ENCODE measurements at places on chromosomes 3 and 15.

- no peak for DNase-seq
These were observed 21.7 kb downstream of the LEKR1 start for GRCh38 chr3:156847752-156848448.

- peak; percentile 10 for DNase-seq
These were observed 5.1 kb downstream of the LSAMP start for GRCh38 chr3:116440196-116440595.

- DNase-seq: no peak
These were observed 57.4 kb upstream of the ICE2 start for GRCh38 chr15:60536314-60536713.

DNA sequence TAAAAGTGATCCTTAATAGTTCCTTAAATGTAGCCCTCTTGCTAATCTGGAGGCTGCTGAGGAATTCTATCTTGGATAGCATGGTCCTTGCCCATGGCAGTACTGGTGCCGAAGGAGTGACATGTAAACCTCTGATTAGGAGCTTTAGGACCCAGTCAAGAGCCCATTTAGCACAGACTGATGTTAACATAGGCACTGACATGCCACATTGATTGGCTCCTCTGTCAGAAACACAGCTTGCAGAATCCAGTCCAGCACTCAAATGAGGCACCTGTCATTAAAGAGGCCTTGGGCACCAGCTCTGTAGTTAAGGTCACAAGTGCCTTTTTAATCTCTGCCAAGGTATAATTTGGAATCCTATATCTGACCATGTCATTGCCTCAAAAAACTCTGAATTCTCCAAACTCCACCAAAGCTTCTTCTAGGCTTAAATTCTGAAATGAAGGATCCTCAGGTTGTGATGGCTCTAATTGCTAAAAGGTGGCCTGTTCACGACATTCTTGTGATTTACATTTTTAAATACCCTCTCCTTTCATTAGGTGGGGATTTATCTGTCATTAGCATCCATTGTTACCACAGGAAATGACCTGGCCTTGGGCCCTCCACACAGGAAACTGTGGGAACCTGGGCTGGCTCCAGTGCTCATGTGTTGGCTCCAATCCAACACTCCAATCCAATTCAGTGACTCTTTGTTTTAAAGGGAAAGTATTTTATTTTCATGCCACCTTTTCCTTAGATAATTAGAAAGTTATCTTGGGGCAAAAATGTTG, 57.3 kb upstream of the RNF7 start:
- peak; percentile 46 for DNase-seq

DNA sequence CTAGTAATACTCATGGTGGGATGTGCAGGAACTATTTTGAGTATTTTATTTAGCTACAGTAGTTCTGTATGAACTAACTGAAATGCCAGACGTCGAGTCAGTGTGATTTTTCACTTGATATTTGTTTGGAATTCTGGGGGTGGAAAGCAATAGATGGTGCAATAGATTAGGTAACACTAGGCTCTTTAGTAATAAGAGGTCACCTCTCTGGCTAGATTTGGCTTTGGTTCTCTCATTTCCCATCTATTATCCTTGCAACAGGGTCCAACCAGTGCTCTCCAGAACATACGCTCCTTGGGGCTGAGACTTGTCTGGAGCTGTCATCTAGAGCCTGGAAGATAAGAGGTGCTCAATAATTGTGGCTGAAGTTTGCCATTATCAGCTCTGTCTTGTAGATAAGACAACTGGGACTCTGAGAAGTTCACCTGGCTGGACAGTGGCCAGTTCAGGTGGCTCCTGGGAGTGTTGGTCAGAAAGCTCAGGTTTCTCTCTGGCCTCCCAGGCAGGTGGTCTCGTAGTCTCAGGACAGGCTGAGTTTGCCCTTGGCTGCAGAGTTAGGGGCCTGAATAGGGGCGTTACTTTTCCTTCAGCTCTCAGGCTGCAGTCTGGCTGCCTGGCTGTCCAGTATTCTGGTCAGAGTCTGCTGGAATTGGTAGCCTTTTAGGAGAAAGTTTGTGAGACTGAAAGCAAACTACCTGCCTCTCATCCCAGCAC, 277.5 kb upstream of the RGMA start:
- no peak for DNase-seq

DNA sequence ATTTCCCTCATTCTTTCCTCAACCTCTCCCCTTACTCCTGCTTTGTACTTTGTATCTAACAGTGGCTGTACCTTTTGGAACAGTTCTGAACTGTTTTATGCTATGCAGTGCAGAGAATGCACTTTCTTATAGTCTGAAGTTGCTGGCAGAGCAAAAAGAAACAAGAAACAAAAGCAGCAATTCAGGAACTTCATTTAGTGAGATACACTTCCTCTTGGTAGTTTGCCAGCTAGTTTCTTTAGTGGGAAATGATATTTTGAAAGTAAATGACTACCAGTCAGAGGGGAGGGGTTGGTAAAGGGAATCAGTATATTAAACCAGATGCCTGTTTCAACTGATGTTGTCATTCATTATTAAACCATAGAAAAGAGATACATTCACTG, 55.0 kb upstream of the CHD2 start:
- no peak for DNase-seq

- DNase-seq: no peak
These were observed 6.0 kb downstream of the PRC1 start for GRCh38 chr15:90988296-90988695.

GRCh38 chr3:11591391-11592282, 52.1 kb downstream of the VGLL4 start:
- peak; percentile 40 for DNase-seq

GRCh38 chr3:116663161-116664110, 46.1 kb upstream of the TUSC7 start:
- DNase-seq: no peak

- DNase-seq: no peak
These were observed 19.2 kb upstream of the CPOX start for GRCh38 chr3:98612587-98612986.

DNA sequence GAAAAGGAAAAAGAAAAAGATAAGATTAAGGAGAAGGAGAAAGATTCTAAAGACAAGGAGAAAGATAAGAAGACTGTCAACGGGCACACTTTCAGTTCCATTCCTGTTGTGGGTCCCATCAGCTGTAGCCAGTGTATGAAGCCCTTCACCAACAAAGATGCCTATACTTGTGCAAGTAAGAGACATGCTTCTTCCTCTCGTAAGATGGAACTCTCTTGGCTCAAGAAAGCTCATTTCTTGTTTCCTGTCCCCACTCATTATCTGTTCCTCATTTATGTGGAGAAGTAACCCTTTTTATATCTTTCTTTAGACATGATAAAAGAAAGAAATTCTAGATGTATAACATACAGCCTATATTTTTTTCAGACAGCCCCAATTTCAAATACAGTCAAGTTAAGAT, 101.4 kb downstream of the KLHL25 start:
- no peak for DNase-seq

DNA sequence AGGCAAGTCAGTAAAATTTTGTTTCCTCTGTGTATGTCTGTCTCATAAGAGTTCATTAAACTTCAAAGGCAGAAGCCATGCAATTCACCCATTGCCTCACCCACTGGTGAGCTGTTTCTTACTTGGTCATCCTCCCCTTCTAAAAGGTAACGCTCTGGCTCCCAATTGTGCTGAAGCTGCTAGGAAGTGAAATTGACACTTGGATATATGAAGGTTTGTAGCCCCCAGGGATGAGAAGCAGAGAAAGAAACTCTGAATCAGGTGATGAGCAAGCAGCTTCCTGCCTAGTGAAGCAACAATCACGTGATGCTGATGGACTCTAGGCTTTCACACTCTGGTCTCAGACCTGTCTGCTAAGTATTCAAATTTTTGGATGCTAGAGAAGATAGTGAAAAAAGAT, 70.7 kb downstream of the CD200R1L start:
- DNase-seq: no peak

- DNase-seq: no peak
These were observed 584.4 kb upstream of the TBL1XR1 start for GRCh38 chr3:177781686-177782161.

DNA sequence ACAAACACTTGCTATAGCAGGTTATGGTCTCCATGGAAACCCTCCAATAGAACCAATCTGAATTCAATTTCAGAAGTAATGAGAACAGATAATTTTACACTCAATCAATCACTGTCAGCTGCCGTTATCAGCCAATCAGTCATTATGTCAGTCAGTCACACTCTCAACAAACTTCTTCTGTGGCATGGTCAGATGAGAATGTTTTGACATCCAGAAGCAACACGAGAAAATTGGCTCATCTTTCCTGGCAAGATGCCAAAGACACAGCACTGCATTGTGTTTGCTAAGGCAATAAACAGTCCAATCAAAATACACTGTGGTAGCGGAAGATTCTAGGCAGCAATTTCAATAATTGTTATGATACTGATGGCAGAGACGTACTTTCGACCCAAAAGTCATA, 190.7 kb downstream of the RORA start:
- no peak for DNase-seq

DNA sequence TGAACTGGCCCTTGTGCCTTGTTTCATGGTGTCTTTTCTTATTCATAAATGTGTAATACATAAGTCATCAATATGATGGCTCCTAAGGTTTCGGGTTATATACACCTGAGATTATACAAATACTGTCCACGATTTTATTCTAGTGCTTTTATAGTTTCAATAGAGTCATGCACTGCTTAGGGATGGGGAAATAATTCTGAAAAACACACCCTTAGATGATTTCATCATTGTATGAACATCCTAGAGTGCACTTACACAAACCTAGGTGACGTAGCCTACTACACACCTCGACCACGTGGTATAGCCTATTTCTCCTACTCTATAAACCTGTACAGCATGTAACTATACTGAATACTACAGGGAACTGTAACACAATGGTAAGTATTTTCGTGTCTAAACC, 988.8 kb upstream of the NR2F2 start:
- DNase-seq: no peak

DNA sequence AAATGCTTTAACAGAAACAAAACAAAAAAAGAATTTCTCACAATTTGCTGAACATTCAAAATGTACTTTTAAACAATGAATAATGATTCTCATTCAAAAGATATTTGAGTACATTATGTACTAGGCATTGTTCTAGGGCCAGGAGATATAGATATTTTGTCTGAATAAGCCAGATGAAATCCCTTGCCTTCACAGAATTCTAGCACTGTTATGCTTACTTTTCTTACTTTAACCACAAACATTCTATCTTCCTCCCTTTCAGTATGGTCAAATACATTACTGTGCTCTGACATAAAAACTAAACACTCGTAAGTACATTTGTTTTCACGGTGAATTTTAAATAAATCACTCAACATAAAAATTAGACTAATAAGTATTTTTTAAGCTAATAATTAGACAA, 116.7 kb downstream of the ADAM10 start:
- no peak for DNase-seq

DNA sequence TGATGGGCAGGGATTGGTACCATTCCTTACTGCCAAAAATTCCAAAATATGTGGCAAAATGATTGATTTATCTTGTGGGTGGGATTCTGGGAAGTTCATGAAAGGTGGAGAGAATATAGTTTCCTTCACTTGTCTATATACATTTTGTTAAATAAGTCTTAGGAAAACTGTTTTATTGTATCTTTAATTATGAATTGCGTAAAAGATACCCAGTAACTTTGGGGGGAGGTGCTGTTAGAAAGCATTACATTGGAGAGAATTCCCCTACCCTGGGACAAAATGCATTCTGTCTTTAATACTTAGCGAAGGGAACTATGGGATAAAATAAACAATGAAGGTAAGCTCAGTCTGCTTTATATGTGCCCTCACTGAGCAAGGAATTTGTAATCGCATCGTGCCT, 4.6 kb downstream of the SETD5 start:
- DNase-seq: no peak

GRCh38 chr3:81161851-81162250, 599.6 kb downstream of the GBE1 start:
- DNase-seq: no peak

DNA sequence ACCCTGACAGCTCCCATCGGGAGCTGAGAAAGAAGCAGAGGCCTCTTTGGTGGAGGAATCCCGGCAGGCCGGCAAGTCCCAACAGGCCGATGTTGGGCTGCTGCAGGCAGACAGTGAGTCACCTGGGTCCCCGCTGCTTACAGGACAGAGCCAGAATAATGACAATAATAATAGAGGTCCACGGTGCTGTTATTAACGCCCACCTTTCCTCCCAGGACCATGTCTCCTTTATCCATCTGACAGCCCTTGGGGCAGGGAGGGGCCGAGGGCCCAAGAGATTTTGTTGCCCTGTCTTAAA, 29.3 kb upstream of the MAGEF1 start:
- DNase-seq: no peak

- DNase-seq: no peak
These were observed 71.4 kb downstream of the BDH1 start for GRCh38 chr3:197484204-197484901.

- no peak for DNase-seq
These were observed 87.3 kb upstream of the RNF7 start for GRCh38 chr3:141650783-141651182.

DNA sequence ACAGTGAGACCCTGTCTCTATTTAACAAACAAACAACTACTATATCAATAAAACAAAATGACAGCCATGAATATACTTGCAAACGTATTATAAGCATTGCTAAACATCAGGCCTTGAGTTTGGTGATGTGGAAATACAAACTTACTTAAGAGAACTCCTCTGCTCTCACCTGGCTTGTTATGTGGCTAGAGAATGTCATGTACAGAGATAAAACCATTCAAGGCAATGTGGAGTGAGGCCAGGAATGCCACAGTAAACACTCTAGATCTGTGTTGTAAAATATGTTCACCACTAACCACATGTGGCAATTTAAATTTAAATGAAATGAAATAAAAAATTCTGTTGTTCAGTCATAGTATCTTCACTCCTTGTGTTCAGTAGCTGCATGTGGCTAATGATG, 22.7 kb upstream of the RARB start:
- DNase-seq: no peak

- no peak for DNase-seq
These were observed 214.1 kb downstream of the ZBBX start for GRCh38 chr3:167166012-167166411.
